ENCODE measurements at places on chromosomes 1 and 21.

- no peak for DNase-seq
Observed at GRCh38 chr21:46145159-46145839, 10.1 kb downstream of the FTCD start.

GRCh38 chr1:28257736-28258135 lies 1.6 kb upstream of the SESN2 start:
- no peak for DNase-seq

GRCh38 chr1:78254517-78254916 lies 208.8 kb downstream of the GIPC2 start:
- DNase-seq: no peak

DNA sequence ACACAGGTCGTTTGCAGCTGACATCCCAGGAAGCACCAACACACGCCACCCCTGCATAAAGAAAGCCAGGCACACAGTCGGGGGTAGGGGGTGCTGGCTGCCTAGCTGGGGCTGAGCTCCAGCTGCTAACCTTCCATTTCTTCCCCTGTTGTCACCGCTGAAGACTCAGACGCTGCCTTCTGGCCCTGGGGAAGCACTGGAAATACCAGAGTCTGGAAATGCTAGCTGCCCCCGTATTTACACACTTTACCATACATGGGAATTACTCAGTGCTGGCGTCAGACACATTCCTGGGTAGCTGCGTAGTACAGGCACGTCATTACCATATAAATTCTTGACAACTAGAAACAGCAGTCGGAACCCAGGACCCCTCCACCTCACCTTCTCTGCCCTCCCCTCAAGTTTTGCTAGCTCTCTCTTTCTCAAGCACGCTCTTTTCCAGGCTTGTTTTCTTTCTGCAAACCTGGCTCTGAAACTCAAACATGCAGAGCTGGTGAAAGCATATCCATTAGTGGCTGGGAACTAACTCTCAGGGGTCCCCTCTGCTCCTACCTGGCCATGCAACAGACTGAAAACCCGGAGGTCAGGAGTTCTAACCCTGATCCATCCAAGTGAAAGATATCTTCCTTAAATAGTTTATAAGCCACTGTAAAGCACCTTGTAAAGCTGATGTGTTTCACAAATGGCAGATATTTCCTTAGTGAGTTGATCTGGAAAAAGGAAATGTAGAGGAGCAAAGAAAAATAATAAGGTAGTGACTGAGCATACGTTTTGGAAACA lies 3.3 kb downstream of the CSRP1 start:
- no peak for DNase-seq

DNA sequence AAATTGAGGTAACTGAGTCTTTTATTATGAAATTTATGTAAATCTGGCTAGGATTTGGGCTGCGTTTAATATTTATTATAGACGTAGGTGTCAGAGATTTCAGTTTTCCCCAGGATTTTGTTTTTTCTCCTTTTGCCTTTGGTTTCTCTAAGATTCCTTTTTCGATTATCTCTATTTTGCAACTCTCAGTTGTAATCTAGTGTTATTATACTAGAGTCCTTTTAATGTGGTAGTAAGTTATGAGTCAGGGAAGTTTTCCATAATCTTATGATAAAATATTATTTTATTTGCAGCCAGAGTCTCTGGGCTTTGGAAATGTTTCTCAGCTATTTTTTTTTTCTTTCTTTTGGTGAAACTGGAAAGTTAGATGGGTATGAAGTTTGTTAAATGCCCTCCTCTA lies 1043.8 kb downstream of the PLA2G4A start:
- DNase-seq: no peak

GRCh38 chr21:18153063-18153462 lies 91.6 kb upstream of the CHODL start:
- DNase-seq: no peak

DNA sequence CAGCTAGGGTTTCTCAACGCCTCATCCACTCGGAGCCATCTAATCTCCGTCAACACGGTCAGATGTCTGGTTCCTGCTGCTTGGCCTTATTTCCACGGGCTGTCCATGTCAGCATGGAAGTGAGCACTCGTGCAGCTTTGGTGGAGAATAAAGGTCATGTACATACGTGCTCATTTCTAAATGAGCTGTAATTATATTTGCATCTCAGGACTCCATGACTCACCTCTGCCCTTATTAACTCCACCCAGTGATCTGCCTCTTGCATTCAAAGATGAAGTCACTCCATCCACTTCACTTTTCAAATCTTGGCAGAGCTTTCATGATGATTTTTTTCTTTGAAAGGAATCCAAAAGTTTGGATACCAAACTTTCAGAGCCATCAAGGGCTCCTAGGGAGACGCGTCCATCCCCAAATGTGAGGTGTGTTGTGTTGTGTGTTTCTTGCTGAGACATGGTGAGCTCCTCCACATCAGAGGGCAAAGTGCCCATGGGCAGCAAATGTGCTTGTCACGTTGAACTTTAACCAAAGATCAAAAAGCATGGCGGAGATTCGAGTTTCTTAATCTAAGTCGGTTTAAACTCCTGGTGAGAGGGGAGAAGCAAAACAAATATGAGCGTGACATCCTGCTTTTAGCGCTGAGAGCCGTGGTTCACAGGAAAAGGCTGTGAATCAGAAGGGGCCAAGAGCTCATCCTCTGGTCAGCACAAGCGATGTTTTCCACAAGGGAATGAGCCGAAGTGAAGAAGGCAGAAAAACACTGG lies 68.6 kb upstream of the ERRFI1 start:
- DNase-seq: no peak

GRCh38 chr1:156385534-156386031 lies 16.6 kb downstream of the RHBG start:
- DNase-seq: no peak

DNA sequence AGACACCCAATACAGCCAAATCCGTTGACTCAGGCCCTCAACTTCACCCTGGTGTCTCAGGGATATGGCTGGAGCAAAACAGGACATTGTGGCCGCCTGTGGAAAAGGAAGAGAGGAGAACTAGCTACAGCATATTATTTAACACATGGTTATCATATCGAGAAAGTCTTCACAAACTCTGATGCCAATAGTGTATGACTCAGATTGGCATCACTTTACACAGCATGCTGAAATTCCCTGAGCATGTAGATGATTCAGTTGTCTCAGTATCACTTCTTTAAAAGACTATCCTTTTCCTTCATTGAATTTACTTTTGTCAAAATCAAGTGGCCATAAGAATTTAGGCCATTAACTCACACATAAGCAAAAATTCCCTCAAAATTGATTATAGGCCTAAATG lies 20.1 kb downstream of the HSD3B2 start:
- DNase-seq: no peak

- DNase-seq: no peak
Observed at GRCh38 chr1:2060535-2060934, 10.3 kb downstream of the PRKCZ start.

GRCh38 chr1:66556161-66556611 lies 22.2 kb downstream of the SGIP1 start:
- DNase-seq: no peak

DNA sequence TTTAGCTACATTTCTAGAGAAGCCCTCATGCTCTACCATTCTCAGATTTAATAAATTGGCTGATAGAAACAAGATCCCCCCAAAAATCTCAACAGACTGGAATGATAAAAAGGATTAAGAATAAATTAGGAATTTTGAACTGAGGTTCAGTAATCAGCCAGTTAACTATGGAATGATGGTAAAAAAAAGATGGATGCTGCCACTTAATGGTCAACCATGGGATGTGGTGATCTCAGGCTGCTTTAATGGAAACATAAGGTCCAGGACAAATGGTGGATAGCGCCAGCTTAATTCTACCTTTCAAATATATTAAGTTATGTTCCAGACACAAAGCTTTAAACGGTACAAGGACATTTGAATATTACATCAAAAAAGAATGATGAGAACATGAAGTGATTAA lies 49.9 kb downstream of the CCN1 start:
- no peak for DNase-seq

- no peak for DNase-seq
Observed at GRCh38 chr1:32886004-32886827, at the start of gene HPCA. HPCA (plus strand) TSS chr1:32886491; CDS start chr1:32888899, 2,408 bp downstream.

GRCh38 chr1:106266786-106267185 lies 789.7 kb upstream of the PRMT6 start:
- no peak for DNase-seq

- DNase-seq: no peak
Observed at GRCh38 chr1:215044151-215044550, 38.4 kb upstream of the KCNK2 start.

DNA sequence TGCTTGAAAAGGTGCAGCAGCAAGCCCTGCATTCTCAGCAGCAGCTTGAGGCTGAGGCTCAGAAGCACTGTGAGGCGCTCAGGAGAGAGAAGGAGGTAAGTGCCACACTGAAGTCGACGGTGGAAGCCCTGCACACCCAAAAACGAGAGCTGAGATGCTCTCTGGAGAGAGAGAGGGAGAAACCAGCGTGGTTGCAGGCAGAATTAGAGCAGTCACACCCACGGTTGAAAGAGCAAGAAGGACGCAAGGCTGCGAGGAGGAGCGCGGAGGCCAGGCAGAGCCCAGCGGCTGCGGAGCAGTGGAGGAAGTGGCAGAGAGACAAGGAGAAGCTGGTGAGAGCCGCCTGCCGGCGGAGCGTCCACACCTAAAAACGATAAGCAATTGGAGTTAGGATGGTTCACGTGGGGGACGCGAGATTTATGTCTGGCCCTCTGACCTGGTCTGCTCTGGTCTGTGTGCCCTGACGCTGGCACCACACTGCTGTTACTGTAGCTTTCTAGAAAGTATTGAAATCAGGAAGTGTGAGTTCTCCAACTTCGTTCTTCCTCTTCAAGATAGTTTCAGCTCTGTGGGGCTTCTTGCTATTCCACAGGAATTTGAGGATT lies 26.7 kb upstream of the DIP2A start:
- DNase-seq: no peak

GRCh38 chr1:66539491-66539890 lies 5.5 kb downstream of the SGIP1 start:
- no peak for DNase-seq

DNA sequence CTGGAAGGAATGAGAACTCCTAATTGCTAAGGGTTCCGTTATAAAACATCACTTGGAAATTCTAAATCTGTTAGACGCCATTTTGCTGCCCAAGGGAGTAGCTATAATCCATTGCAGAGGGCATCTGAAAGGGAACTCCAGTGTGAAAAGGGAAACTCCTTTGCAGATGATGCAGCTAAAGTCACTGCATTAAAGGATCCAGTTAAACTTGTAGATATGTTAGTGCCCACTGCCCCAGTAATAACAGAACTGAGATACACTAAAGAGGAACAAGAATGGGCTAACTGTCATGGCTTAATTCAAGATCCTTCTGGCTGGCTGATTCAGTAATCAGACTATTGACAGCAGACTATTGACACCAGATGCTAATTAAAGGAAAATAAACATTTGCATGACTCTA lies 81.8 kb upstream of the KIAA0040 start:
- DNase-seq: no peak

DNA sequence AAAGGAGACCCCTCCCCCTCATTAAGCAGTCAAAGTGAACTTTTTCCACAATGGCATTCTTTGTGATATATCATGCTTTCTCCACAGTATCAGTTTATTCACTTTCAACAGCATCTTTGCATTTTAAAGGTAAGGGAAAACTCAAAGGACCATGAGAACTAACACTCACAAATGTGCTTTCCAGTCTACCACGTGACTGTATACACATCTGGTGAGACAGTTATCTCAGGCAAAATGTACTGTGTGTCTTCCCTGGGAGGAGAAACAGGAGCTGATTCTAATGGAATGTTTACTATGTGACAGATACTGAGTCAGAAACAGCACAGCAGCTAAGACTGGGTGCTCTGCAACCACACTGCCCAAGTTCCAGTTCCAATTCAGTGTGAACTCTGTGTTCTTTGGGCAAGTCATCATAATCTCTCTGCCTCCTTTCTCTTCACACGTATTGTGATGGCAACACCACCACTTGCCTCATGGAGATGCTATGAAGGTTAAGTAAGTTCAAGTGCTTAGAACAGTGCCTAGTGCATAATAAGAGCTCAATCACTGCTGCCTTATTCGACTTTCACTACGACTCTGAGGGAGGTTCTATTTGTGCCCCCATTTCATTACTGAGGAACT lies 79.0 kb downstream of the SLC45A1 start:
- no peak for DNase-seq

- no peak for DNase-seq
Observed at GRCh38 chr1:32125313-32125712, 17.5 kb downstream of the KPNA6 start.

- no peak for DNase-seq
Observed at GRCh38 chr1:8651962-8652361, 165.5 kb downstream of the RERE start.

- no peak for DNase-seq
Observed at GRCh38 chr21:39527664-39528381, 76.1 kb downstream of the SH3BGR start.

DNA sequence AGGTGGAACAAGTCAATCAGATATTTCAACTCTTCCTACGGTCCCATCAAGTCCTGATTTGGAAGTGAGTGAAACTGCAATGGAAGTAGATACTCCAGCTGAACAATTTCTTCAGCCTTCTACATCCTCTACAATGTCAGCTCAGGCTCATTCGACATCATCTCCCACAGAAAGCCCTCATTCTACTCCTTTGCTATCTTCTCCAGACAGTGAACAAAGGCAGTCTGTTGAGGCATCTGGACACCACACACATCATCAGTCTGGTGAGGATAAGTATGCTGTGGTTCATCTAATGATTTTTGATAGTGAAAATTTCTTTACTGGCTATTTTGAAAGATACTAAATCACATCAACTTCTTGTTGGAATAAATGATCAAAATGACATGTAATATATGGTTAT lies 67.7 kb upstream of the MPC2 start:
- no peak for DNase-seq

DNA sequence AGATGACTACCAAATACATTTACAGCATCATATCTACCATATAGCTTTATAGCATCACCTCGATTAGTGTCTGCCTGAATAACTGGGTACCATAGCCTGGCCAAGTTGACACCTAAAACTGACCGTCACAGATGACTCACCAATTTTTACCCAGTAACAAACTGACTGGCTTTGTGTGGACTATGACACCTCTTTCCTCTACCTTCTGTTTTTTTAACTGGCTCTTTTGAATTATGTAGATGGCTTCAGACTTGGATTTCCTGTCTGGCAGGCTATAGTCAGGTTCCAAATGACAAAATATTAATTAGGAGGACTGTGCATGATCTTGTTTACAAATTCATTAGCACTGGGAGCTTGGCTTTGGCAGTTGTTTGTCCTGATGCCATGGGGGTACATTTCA lies 360.3 kb downstream of the TGFB2 start:
- DNase-seq: no peak

GRCh38 chr1:14923727-14924452 lies 229.7 kb upstream of the TMEM51 start:
- DNase-seq: no peak

GRCh38 chr1:33045814-33046213 lies 9.1 kb upstream of the AK2 start:
- DNase-seq: no peak

- DNase-seq: no peak
Observed at GRCh38 chr1:40305451-40305850, 11.6 kb downstream of the COL9A2 start.

Measured in cerebellar nuclear complex (tissue), 1 donor.